ENCODE measurements at places on chromosomes 11 and 22.

- no peak for DNase-seq
Measured at GRCh38 chr22:48939441-48940265, 888.0 kb downstream of the BRD1 start.

- DNase-seq, result no peak
Measured at GRCh38 chr11:134737563-134738510, 325.8 kb upstream of the B3GAT1 start.

- DNase-seq, result peak; percentile 93
Measured at GRCh38 chr11:68751331-68751856, at the start of gene TESMIN. TSS of gene TESMIN (minus strand) at chr11:68751520. CDS start at chr11:68750660, 860 bp downstream.

DNA sequence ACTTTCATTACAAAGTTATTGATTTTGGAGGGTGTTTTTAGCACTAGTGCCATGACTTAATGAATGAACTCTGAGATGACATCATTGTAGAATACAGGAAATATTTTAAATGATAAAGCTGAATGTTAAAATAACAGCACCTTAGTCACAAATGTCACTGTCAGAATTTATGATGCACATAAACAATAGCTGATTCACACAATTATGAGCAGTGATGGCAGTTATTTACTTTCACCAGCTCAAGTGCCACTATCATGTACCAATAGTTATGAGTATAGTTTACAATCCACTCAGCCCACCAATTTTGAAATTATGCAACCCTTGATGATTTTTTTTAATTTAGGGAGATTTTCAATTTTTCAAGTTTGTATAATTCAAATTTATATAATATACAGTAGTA lies 23.0 kb downstream of the SERPING1 start:
- DNase-seq, result no peak

GRCh38 chr11:67267188-67268080 lies 1.2 kb downstream of the GRK2 start:
- DNase-seq, result no peak

GRCh38 chr11:132980670-132981069 lies 551.6 kb downstream of the OPCML start:
- DNase-seq, result no peak

- DNase-seq, result no peak
Measured at GRCh38 chr11:124821995-124822730, 22.0 kb upstream of the MSANTD2 start.

- DNase-seq, result no peak
Measured at GRCh38 chr11:119739021-119739703, 10.2 kb upstream of the NECTIN1 start.

GRCh38 chr22:47195156-47195483 lies 432.7 kb downstream of the TBC1D22A start:
- DNase-seq, result no peak

GRCh38 chr11:79960461-79960860 lies 519.6 kb upstream of the TENM4 start:
- DNase-seq, result no peak

GRCh38 chr22:43411869-43412807 lies at the start of gene MPPED1:
TSS of gene MPPED1 (plus strand) at chr22:43412014. CDS start at chr22:43424986, 12,972 bp downstream.
- DNase-seq, result no peak

- no peak for DNase-seq
Measured at GRCh38 chr11:129612447-129612961, 203.1 kb upstream of the TMEM45B start.

GRCh38 chr11:36876266-36876665 lies 278.2 kb upstream of the RAG2 start:
- DNase-seq, result no peak

DNA sequence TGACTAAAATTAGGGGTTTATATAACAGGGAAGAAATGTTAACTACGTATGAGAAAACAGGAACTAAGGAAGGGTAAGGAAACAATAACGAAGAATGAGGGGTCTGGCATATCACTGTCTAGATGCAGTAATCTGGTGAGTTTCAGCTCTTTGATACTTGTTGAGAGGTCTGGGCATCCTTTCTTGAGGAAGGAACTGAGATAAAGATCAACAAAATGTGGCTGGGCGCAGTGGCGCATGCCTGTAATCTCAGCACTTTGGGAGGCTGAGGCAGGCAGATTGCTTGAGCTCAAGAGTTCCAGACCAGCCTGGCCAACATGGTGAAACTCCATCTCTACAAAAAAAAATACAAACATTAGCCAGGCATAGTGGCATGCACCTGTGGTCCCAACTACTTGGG lies 2.7 kb downstream of the DCDC1 start:
- no peak for DNase-seq
